Stimulated activated CD4-positive, alpha-beta T cell treated with anti-CD3 and anti-CD28 coated beads, Interleukin-4, amount 100 ng/mL, for 24 hours (primary cell): ENCODE measurements at places on chromosomes 16 and 17.

- no peak for DNase-seq
Observed at GRCh38 chr17:21002309-21003006, 40.4 kb downstream of the USP22 start.

DNA sequence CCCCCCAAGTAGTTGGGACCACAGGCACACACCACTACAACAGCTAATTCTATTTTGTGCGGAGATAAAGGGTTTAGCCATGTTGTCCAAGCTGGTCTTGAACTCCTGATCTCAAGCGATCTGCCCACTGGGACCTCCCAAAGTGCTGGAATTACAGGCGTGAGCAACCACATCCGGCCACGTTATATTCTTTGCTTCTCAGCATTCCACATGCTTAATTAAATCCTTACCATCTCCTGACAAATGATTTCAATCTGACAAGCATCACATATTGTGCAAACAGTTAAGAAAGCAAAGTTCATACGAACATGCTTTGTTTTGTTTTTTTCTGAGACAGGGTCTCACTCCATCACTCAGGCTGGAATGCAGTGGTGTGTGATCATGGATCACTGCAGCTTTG is 18.2 kb downstream of the HIGD1B start:
- no peak for DNase-seq

GRCh38 chr16:68539711-68540239 is 684 bp downstream of the ZFP90 start:
- peak; percentile 12 for DNase-seq

- no peak for DNase-seq
Observed at GRCh38 chr16:27775254-27775653, 225.3 kb downstream of the KATNIP start.

GRCh38 chr16:67632415-67633172 is 12.3 kb upstream of the CARMIL2 start:
- no peak for DNase-seq

DNA sequence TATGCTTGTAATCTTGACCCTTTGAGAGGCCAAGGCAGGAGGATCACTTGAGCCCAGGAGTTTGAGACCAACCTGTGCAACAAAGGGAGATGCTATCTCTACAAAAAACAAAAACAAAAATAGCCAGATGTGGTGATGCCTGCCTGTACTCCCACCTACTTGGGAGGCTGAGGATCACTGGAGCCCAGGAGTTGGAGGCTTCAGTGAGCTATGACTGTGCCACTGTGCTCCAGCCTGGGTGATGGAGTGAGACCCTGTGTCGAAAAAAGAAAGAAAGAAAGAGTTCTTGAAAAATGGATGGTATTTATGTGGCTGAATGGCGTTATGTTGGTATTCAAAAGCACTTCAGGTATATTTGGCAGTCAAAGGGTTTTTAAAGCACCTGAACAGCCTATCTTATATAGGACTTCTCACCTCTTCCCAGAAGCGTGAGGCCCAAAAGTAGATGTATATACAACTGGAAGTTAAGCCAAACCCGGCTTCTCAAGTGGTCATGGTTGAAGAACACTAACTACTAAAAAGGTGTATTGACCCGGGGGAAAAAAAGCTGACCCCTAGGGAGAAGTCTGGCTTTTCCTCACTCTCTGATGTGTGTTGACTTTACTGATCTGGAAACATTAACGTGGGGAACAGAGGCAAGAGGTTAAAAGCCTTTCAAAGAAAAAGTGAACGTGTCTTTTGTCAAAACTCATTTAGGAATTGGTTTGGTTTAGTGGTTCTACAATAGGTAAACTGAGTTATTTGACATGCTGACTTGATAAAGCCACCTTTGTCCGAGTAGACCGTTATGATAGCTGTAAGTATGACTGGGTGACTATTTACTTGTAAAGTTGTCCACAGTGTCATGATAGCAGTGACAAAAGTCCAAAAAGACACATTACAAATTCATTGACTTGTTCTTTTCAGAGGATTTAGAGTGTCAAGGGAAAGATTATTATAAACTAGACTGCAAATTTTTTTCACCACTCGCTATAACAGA is 183.4 kb downstream of the IRX3 start:
- no peak for DNase-seq

DNA sequence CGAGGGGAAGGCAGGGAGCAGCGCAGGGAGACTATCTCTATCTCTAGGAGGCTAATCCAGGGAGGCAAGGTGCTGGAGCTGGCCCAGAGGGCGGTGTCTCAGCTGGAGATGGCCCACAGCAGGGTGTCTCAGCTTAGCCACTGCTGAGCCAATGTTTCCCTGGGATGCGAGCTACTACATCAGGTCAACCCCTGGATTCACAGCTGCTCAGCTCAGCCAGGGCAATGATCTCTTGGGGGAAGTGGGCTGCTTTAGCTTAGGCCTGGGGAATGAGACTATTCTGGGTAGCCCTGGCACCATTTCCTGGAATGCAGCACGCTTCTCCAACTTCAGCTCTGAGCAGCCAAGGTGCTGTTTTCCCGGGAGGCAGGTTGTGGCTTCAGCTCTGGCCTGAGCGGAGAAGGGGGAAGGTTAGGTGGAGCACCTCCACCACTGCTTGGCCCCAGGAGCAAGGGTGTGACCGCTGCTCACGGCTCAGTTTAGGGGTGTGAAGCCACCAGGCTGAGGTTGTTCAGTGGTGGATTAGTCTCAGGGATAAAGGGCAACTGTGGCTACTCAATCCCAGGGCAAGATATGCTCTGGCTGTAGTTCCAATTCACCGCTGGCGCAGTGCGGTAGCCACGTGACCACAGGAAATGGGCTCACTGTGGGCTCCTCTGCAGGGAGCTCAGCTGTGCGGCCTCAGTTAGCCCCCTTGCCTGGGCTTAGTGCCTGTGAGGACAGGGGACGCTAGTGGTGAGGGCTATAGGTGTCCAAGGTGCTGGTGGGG is 5.2 kb upstream of the PRSS21 start:
- DNase-seq: no peak

GRCh38 chr17:76260669-76261068 is 4.5 kb upstream of the UBALD2 start:
- DNase-seq: no peak

- no peak for DNase-seq
Observed at GRCh38 chr17:79476074-79476652, 134.7 kb downstream of the RBFOX3 start.

DNA sequence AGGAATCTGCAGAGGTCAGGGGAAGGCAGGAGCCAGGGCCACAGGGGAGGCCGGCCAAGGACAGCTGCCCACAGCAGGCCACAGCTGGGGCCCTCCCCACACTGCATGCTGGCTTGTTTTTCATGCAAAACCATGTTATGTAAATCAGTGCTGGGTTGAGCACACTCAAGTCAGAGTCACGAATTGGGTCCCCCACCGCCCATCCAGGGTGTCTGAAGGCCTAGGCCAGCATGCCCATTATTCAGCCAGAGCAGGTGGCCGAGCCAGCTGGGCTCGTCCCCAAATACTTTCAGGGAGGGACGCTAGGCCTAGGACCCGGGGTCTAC is 51.2 kb upstream of the TOB1 start:
- no peak for DNase-seq

GRCh38 chr17:55830699-55831471 is 80.0 kb downstream of the PCTP start:
- DNase-seq: no peak

- no peak for DNase-seq
Observed at GRCh38 chr16:85259832-85260167, 147.5 kb upstream of the CIBAR2 start.

GRCh38 chr16:57826706-57827625 is 24.7 kb upstream of the KIFC3 start:
- DNase-seq: no peak

- DNase-seq: no peak
Observed at GRCh38 chr17:53039981-53040380, 782.7 kb upstream of the KIF2B start.

DNA sequence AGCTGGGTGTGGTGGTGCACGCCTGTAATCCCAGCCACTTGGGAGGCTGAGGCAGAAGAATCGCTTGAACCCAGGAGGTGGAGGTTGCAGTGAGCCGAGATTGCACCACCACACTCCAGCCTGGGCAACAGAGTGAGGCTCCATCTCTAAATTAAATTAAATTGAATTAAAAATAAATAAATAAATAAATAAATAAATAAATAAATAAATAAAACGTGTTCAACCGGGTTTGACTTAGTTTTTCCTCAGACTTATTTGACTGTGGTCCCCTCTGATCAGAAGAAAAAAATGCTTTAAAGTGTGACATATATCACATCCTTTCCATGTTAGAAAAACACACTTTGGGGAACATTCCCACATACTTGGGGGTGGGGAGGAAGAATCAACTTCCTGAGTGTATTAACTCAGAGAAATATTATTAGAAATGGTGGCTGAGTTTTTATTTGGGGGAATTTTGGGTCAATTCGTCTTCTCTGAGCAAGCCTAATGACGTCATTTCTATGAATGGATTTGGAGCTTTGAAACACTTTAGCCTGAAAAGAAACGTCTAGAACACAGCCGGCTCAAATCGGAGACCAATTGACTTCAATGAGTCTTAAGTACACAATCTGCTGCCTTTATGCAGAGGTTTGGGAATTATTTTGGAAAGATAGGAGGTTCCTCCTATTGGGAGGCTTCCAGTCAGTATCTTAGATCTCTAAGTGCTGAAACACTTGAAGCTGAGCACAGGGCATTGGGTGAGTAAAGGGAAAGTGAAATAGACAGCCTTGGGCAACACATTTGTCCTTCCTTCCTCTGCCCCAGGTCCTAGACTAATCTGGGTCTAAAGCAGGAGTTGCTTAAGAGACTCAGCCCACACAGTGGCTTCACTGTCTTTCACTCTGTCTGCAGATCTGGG is 132.6 kb downstream of the PITPNC1 start:
- DNase-seq: no peak

DNA sequence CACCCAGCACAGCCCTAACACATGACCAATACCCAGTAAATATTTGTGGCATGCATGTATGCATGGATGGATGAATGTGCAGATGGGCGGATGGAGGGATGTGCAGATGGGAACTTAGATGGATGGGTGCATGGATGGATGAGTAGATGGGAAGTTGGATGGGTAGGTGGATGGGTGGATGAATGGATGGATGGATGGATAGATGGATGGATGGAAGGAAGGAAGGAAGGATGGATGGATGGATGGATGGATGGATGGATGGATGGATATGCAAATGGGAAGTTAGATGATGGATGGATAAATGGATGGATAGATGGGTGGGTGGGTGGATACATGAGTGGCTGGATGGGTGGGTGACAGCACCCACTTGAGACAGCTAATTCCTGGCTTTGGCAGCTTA is 193.2 kb upstream of the TNRC6C start:
- DNase-seq: no peak

DNA sequence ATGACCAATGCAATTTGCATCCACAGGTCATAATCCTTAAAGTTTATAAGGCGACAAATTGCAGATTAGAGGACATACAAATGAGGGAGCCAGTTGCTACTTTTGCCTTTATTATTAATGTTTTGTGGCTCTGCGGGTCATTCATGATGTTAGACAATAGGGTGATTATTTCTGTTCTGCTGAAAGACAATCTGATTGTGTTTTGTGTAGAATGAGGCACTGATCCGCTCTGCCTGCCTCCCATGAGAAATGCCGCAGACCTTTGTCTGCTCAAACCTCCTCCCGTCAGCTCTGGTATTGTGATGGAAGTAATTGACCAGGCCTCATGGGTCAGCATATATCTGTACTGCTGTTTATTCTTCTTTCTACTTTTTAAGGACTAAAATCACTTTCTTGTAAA is 224.9 kb downstream of the PRKCA start:
- DNase-seq: no peak
